Left lung (tissue), 14 donors: ENCODE measurements at places on chromosomes 1 and 21.

DNA sequence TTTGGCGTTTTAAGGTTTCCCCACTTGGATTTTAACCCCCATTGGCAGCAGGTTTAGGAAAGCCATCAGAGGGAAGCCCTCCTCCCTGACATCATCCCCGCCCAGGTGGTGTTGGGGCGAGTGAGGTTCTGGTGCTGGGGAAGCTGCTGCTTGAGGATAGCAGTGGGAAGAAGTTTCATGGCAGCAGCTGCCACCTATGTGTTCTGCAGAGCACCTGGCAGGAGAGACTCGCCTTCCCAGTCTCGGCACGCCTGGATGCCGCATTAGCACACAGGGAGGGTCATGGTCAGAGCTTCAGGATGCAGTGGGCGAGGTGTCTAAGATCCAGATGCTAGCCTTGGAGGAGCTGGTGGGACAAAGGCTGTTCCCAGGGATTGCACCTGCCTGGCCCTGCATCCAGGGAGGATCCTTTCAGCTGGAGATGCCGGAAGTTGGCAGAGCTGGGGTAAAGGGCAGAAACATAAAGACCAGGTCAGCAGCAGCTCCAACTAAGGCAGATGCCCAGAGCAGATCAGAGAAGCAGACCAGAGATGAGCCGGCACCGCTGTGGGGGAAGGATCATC lies 33.9 kb downstream of the ABCG1 start:
- DNase-seq = no peak

GRCh38 chr1:161900160-161900559 lies 123.5 kb downstream of the OLFML2B start:
- no peak for DNase-seq

DNA sequence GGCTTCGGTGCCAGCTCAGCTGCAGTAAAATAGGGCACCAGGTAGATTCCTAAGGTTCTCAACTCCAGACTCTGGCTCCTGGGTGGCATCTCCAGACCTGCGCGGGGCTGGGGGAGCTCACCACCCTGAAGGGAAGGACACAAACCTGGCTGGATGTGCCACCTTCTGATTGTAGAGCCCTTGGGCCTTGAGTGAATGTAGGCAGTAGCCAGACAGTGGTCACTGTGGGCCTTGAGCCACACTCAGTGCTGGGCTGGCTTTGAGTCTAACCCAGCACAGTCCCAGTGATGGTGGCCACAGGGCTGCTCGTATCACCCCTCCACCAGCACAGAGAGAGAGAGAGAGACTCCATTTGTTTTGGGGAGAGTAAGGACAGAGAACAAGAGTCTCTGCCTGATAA lies 38.0 kb upstream of the SH3GLB1 start:
- DNase-seq = no peak

GRCh38 chr1:183191833-183192232 lies 5.8 kb downstream of the LAMC2 start:
- DNase-seq = no peak

- peak; percentile 80 for DNase-seq
These were observed 569 bp downstream of the ATF3 start for GRCh38 chr1:212608959-212609700.

DNA sequence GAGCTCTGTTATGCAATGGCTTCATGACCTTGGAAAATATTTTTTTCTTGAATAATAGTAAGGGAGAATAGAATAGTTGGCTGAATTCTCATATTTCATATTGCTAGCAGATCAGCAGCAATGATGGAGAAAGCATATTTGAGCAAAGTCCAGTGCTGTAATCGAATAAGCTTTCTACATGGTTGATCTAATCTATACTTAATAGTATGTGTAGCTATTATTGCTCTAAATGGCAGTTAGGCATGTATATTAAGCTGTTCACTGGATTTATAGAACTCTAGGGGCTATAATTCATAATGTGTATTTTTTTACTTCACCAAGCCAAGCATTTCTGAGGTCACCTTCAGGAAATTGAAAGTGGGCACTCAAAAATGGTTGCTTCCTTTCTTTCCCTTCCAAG lies 10.0 kb upstream of the IL19 start:
- no peak for DNase-seq

GRCh38 chr1:169604781-169605560 lies 18.7 kb upstream of the F5 start:
- DNase-seq = no peak

- no peak for DNase-seq
These were observed 71.0 kb downstream of the RALGPS2 start for GRCh38 chr1:178796013-178796412.

- no peak for DNase-seq
These were observed 58.1 kb downstream of the PRKCZ start for GRCh38 chr1:2108213-2108876.

- DNase-seq = no peak
These were observed 134.1 kb downstream of the GLUL start for GRCh38 chr1:182257369-182258063.

- DNase-seq = no peak
These were observed 442.4 kb downstream of the LTN1 start for GRCh38 chr21:28550057-28550825.

DNA sequence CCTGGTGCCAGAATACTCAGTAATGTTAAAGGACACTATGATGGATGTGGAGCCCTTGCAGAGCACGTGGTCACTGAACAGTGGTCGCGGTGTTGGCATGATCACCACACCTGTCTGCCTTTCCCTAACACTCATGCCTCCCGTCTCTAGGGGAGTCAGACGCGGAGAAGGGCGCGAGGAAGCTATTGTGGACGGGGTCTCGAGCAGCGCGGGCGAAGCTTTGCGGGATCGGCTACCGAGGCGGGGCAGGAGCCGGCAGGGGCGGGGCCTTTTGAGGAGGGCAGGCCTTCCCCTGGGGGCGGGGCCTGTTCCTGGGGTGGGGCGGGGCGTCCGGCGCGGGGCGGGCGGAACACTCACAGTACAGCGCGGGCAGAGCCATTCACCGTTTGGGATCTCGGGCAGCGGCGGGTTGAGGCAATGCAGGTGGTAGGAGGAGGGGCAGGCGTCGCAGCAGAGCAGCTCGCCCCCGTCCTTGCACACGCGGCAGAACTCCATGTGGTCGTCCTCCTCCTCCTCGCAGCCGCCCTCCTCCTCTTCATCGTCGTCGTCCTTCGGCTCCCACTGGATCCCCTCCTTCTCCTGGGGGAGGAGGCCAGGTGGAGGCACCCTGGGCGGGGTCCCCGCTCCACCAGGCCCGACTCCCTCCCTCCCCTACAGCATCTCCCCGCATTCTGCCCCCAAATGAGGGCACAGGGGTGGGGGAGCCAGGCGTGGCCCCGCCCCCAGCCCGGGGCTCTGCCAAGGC lies 31.5 kb downstream of the CHD5 start:
- DNase-seq = peak; percentile 16

GRCh38 chr1:56709269-56709880 lies 64.3 kb downstream of the PRKAA2 start:
- peak; percentile 60 for DNase-seq

DNA sequence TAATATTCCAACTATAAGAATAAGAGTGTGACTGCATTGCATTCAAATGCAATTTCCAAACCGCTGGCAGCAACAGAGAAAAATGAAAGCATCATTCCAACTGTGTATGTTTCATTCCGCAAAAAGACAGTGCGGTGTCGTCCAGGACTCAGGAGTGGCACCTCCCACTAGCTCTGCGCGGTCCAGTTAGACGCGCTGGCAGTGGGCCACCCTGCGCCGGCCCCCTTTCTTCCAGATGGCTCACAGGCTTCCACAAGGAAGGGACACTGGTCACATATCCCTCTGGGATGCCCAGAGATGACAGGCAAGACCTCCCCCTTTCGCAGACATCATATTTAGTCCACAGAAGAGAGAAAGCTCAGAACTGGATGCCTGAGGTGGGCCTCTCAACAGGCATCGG lies 11.9 kb downstream of the WRAP73 start:
- DNase-seq = no peak
